ENCODE measurements at places on chromosomes 5 and 9.

GRCh38 chr9:12718482-12719026, 25.4 kb downstream of the TYRP1 start:
- DNase-seq = no peak

GRCh38 chr5:176732736-176733405, 77.5 kb upstream of the UNC5A start:
- DNase-seq = no peak

DNA sequence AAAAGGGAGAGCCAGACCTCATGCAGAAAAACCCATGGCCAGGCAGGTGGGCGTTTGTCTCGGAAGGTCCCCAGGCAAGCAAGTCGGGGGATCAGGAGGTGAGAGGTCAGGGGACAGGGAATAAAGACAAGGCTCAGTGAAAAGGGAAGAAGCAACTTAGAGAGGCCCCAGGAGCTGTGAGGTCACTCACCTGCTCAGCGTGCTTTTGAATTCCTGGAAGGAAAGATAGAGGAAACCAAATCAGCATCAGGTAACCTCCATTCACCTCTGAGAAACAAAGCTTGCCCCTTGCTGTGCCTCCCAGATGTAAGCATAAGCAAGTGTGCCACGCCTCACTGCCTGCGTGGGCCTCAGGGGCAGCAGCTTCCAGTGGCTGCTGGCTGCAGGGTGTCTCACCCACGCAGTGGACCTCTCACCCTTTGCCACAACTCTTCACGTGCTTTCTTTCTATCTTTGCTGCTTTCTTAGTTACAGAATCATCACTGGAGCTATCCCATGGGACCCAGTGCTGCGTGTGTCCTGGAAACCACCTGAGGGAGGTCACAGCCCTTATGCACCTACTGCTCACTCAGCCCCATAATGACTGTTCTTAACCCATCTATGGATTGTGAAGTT, 6.0 kb downstream of the TRIM7 start:
- DNase-seq = no peak

DNA sequence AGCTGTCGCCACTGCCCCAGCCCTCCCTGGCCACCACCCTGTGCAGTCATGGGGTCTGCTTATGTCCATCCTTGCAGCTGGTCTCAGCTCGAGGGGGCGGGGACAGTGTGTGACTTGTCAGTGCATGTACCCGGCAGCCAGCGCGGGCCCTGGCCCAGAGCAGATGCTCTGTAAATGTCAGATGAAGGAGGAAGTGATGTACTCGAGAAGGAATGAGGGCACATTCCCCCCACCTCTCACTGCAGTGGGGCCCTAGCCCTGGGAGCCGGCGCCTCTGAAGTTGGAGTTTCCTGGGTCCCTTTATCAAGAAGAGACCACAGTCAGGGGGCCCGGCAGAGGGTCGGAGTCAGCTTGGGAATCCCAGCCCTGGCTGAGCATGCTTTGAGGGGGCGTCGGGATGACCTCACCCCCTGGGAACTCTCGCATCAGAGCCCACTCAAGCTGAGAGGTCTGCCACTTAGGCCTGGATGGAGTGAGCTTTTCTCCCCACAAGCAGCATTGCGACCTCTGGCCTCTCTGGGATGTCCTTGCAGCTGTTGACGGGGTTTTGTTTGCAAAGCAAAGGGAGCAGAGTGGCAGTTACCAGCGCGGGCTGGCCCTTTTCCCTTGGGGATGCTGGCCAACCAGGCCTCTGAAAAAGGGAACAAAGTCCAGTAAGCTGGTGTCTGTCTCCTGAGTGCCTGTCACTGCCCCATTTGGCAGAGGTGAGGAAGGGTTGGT, 19.0 kb downstream of the NEURL1B start:
- DNase-seq = no peak

DNA sequence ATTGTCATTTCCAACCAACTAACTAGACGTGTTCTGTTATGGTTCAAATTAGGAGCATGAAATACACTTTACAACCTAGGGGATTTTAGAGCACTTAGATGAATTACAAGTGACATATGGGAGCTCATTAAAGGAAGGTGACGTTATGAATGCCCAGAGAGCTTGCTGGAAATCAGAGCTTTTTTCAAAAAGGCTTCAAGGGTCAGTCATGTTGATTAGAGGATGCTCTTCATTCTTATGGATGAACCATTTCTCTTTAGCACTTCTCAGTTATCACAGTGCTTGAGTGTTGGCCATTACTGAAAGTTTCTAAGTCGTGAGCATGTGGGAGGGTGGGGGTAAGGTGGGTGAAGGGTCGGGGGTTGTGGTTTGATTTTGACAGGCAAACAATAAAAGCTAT, 1245.5 kb upstream of the DMAC1 start:
- DNase-seq = no peak

- no peak for DNase-seq
Measured at GRCh38 chr5:11878814-11879213, 25.4 kb downstream of the CTNND2 start.

DNA sequence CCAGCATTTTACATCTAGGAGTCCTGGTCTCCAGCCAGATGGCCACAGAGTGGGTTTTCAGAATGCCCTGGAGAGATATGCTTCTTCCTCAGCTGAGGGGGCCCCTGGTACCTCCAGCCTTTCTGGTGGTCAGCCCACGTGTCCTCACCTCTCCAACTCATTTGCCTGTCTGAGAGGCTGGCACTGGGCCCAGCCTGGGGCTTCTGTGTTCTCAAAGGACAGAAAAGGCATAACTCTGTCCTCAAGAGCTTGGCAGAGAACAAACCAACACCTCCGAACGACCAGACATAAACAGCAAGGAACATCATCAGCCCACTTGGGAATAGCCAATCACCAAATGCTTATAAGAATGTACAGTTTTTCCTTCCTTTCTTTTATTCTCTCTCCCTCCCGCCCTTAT, 17.1 kb downstream of the ENG start:
- DNase-seq = no peak

GRCh38 chr5:132003170-132003744, 8.2 kb downstream of the ACSL6 start:
- DNase-seq = no peak
